Mesenchymal stem cell (in vitro differentiated cells and primary cell): ENCODE measurements at places on chromosomes 13 and 19.
A peak's percentile ranks its signal among the peaks of the same experiment; 100 is the strongest.

GRCh38 chr19:19262190-19263057 lies 10.7 kb downstream of the TM6SF2 start:
- DNase-seq: no peak

- no peak for DNase-seq
These were observed 899 bp downstream of the GIPC3 start for GRCh38 chr19:3586127-3586626.

GRCh38 chr13:31322026-31322425 lies 122.3 kb downstream of the B3GLCT start:
- peak; percentile 11 for DNase-seq

GRCh38 chr13:106867249-106867648 lies 299.3 kb upstream of the ARGLU1 start:
- no peak for DNase-seq

- DNase-seq: no peak
These were observed 14.6 kb downstream of the CCDC122 start for GRCh38 chr13:43864921-43865320.

GRCh38 chr13:107743526-107743925 lies 471.8 kb downstream of the LIG4 start:
- DNase-seq: peak; percentile 74

- DNase-seq: no peak
These were observed 2.3 kb downstream of the DHRS12 start for GRCh38 chr13:51801631-51802099.

DNA sequence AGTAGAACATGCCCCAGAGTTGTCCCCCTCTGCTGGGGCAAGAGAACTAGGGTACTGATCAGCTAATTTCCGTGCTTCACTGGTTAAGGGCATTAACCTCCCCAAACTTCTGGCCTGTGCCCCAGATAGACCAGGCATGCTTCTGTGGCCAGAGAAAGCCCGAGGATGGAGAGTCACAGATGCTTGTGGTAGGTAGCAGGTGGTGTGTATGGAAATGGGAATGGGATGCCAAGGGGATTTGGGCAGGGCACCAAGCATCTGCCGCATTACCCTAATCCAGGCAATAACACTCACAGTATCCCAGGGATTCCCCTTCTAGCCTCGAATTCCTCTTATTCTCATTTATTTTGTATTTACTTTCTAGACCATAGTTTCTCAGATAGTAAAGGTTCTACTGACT lies 124.8 kb upstream of the KLF12 start:
- DNase-seq: no peak

- peak; percentile 89 for DNase-seq
These were observed 49.3 kb downstream of the IFT88 start for GRCh38 chr13:20616059-20616797.

DNA sequence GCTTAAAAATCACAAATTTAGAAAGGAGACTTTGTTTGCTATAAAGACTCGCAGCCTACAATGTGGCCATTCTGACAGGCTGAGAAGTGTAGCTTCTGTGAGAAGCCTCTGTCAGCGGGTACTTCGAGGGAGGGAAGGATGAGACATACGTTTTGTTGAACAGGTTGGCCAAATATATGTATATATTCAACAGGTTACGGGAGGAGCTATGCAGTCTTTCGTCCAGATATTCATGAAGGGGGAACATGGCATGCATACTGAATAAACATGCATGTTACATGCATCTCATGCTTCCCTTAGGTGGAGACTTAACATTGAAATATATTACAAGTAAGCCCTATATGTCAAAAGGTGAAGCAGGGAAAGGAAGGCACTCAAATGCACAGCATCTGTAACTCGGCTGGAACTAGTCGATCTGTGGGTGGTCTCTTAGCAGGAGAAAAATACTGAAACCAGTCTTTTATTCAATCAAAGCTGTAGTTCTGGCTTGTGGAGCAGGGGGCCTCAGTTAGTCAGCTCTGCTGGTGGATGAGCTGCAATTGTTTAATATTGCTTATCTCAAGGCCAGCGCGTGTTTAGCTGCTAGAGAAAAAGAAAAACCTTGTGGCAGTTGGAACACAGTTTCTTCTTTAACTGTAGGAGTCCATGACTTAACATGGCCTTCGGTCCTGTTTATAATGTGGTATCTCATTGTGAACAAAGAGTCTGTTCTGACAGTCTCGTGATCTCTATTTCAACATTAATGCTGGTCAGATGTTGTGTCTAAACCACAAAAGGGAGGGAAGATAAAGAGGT lies 94.3 kb downstream of the FAM216B start:
- peak; percentile 79 for DNase-seq

- DNase-seq: peak; percentile 67
These were observed 5.7 kb downstream of the ATP4A start for GRCh38 chr19:35557539-35558399.

- DNase-seq: no peak
These were observed 25.8 kb downstream of the CFAP97D2 start for GRCh38 chr13:114204894-114205293.

- DNase-seq: no peak
These were observed 284.0 kb downstream of the OXGR1 start for GRCh38 chr13:96710166-96710862.

DNA sequence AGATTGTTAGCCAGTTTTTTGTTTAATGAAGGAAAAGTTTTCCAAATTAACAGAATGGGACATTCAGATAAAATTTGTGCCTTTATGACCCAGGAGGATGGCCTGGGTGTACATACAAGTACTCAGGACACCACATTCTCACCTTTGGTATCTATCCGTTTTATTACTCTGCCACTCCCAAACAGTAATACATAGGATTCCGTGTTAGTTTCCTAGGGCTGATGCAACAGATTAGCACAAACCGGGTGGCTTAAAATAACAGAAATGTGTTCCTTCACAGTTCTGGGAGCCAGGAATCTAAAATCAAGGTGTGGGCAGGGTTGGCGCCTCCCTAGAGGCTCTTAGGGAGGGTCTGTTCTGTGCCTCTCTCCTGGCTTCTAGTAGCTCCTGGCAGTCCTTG lies 129.9 kb downstream of the GGACT start:
- DNase-seq: no peak

GRCh38 chr19:21127001-21127400 lies 14.8 kb upstream of the ZNF431 start:
- DNase-seq: no peak

- peak; percentile 32 for DNase-seq
These were observed 21.6 kb downstream of the SPATA13 start for GRCh38 chr13:24181991-24182702.

GRCh38 chr13:50379584-50379983 lies 364.3 kb downstream of the KCNRG start:
- DNase-seq: no peak

DNA sequence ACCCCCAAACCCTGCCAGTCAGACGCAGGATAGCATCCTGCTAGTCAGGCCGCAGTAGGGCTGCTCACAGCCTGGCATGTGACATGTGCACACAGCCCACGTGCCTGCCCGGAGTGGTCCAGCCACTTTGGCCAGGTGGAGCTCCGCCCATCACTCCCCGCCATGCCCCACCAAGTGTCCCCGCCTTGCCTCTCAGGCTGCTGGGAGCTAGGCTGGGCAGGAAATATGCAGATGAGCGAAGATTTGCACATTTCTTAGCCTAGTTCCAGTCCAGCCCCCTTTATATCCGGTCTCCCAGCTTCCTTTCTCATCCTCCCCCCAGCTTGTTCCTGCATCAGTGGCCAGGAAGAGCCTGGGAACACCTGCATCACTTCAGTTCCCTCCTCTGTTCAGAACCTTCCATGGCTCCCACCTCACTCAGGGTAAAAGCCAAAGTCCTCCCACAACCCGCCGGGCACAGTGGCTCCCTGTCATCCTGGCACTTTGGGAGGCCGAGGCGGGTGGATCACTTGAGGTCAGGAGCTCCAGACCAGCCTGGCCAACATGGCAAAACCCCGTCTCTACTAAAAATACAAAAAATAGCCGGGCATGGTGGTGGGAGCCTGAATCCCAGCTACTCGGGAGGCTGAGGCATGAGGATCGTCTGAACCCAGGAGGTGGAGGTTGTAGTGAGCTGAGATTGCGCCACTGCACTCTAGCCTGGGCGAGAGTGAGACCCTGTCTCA lies 2.3 kb upstream of the DOCK6 start:
- DNase-seq: no peak

DNA sequence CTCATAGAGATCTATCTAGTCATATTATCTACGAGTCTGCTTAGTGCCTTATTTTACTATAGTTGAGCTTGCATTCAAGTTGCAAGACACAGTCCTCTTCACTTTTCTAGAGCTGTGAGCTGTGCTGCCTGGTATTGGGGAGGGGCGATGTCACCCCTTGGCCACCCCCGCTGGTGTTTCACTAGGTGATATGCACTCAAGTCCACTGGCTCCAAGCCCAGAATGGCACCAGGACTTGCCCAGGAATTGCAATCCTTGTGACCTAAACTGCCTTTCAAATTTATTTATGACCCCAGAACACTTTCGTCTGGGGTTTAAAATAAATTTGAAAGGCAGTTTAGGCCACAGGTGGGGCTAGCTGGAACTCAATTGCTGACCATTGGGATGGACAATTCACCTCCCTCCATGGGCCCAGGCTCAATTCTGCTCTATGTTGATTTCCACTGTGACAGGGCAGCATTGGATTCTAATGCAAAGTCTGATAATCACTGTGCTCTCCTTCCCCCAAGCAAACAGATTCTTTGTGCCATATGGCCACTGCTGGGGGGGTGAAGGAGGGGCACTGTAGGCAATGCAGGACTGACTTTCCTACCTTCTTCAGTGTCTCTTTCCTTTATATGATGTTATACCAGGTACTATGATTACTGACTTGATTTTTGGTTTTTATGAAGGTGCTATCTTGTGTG lies 1244.2 kb upstream of the MIR17HG start:
- DNase-seq: no peak

- peak; percentile 57 for DNase-seq
These were observed 17.7 kb downstream of the NFIX start for GRCh38 chr19:13012690-13013608.

GRCh38 chr13:98595134-98595533 lies 18.2 kb upstream of the STK24 start:
- DNase-seq: no peak

- peak; percentile 50 for DNase-seq
These were observed 42.1 kb upstream of the NPAS1 start for GRCh38 chr19:46977548-46977947.

DNA sequence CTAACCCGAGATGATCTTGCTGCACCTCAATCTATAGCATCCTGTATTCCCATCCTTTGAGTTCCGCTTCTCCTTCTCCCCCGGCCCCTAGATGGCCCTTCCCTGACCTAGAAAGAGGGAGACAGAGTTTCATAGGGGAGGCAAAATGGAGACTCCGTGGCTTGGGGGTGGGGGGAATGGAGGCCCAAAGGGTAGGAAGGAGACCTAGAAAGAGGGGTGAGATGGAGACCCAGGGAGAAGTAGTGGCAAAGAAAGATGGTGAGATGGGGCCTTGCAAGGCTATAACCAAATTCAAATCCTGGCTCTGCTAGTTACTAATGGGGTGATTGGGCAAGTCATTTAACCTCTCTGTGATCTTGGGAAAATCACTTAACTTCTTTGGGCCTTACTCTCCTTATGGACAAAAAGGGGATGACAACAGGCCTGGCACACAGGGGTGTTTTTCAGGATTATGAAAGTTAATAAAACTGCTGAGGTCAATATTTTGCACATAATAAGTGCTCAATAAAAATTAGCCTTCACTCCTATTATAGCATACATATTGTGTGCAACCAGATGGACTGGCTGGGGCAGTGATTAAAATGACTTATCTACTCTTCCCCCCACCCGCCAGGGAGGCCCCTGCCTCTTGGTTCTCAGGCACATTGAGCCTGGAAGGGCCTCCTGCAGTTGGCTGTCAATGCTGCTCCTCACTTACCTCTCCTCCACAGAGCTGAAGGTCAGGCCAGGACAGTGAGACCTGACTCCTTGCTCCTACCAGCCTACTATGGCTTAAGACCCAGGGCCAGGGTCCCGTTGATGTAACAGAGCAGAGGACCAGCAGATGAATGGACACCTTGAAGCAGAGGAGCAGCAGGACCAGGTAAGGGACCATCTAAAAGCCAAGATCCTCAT lies 633 bp downstream of the SPHK2 start:
- peak; percentile 82 for DNase-seq

GRCh38 chr13:76336889-76337844 lies 549.0 kb downstream of the KCTD12 start:
- DNase-seq: peak; percentile 14

DNA sequence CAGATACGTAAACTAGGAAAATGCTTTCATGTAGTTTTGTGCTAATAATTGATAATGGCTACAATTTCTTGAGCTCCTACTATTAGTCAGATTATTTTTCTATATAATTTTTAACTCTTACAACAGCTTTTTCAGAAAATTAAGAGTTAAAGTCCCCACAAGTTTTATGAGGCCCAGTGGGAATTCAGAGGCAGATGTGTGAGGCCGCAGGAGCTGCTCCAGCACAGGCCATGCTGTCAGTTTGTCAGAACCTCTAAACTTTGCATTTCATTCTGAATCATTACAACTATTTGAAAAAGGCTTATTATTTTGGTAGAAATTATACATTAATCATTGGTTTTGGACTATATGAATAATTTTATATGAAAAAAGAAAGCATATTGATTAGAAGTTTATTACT lies 370.8 kb downstream of the MYO16 start:
- DNase-seq: no peak

GRCh38 chr13:91714855-91715254 lies 316.4 kb downstream of the GPC5 start:
- DNase-seq: no peak

GRCh38 chr19:6811906-6812305 lies 39.4 kb downstream of the VAV1 start:
- no peak for DNase-seq

DNA sequence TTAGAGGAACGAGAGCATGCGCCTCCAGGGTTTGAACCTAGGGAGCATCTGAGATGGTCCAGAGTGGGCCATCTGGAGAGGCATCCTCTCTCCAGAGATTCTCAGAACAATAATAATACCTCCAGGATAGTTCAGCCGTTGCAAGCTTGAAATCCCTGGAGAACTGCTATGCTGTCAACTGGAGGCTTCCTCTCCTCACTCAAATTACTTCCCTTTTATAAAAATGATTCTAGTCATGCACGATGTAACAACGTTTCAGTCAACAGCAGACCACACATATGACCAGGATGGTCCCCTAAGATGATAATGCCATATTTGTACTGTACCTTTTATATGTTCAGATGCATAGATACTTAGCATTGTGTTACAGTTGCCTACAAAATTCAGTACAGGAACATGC lies 108.7 kb downstream of the SHISA2 start:
- DNase-seq: no peak

DNA sequence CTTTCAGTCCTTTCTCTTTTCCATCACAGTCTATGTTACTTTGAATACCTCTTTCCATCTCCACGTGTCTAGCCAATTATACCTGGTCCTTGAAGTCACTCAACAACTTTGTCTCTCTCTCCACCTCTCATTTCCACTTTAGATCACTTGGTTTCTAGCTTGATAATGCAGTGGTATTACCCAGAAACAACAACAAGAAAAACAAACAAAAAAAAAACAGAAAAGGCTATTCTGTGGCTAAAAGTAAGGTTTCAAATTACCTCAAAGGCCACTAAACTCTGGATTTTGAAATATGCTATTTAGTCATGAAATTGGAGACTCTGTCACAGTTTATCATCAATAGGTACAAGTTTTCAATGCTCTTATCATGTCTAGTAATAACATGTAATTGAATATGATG lies 184.8 kb downstream of the PCDH9 start:
- DNase-seq: no peak
